ENCODE measurements at places on chromosomes 5 and 9.
A peak's percentile ranks its signal among the peaks of the same experiment; 100 is the strongest.

DNA sequence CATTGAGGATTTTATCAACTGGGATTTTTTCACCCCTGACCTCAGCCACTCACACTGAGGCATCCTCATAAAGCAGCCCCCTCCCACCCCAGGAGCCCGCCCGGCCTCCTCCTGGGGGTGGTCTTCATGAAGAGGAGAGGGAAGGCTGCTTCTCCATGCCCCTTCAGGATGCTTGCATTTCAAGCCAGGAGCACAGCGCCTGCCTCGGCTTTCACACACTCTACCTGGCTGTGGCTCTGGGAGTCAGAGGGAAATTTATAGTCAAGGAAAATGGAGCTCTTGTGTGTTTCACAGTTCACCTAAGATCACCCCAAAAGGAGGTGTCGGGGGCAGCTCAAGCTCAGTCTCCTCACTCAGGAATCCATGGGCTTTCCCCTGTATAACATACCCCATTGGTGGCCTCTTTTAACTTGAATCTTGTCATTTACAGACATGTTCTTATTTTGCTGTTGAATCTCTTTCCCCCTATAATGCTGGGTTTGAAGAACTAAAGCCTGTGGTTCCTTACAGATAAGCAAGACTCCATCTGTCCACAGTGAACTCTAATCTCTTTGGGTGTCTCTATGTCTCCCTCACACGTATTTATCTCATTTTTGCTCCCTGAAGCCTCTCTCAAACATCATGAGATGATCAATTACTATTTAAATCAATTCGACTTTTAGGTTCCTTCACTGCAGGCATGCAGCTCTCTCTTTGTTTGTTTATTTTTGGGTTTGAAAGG is 22.6 kb upstream of the IQGAP2 start:
- DNase-seq = no peak

DNA sequence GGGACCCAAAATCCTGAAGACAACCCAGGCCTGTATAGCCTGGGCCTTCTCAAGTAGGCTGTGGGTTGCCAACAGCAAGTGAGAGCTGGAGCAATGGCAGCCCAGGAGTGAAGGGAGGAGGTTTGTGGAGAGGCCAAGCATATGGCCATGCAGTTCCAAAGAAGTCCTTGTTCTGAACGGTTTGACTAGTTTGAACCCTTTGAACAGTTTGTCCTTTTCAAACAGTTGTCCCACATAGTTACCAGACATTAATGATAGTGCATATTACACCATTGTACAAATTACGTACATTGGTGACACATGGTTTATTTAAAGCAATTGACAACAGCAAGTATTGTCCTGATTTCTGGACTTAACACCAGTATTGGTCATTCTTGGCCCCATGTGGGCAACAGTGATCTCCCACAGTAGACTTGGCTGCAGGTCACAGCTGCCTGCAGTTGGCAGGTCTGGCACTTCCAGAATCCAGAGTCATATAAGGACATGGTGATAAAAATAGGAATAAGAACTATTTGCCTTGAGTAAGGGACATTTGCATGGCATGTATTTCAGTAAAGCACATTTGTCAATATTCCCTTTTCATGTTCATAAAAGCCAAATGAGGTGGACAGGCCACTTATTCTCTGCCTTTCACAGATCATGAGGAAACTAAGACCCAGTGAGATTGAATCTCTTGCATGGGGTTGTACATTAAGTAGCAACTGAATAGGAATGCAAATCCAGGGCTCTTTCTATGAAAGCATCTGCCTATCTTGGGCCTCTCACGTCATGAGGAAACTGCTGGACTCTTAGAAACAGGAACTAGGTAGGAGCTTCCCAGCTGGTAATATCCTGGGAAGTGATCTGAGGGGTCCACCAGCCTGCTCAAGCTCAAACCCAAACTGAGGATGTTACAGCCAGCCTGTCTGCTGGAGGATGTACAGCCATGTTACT is 30.3 kb downstream of the SLC25A48 start:
- no peak for DNase-seq

DNA sequence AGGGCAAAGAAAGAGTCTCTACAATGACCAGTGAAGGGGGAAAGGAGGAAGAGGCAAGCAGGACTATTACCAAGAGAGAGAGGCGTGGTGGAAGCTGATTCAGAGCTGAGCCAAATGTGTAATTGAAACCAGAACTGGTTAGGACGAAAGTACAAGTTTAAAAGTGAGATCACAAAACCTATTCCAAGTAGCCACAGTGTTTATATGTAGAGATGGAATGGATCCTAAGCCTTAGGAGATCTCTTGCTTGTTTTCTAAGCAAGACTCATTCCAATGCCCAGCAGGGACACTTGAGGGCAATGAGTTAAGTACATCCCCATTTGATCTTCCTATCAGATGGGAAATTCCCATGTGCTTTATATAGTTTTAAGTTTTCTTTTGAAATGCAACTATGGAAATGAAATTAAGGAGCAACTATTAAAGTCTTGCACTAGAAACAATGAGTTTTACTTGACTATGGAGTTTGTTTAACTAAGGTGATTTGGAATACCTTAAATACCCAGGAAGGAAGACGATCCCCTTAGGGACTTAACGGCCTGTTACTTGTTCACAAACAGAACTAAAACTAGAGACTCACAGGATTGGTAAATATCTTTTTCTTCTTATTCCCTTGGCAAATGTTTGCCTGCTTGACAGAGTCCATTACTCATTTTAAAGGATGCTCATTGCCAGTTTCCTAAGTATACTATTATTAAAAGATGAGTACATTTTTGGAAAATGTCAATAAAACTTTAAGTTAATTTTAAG is 51.1 kb upstream of the SNX2 start:
- DNase-seq = peak; percentile 7

DNA sequence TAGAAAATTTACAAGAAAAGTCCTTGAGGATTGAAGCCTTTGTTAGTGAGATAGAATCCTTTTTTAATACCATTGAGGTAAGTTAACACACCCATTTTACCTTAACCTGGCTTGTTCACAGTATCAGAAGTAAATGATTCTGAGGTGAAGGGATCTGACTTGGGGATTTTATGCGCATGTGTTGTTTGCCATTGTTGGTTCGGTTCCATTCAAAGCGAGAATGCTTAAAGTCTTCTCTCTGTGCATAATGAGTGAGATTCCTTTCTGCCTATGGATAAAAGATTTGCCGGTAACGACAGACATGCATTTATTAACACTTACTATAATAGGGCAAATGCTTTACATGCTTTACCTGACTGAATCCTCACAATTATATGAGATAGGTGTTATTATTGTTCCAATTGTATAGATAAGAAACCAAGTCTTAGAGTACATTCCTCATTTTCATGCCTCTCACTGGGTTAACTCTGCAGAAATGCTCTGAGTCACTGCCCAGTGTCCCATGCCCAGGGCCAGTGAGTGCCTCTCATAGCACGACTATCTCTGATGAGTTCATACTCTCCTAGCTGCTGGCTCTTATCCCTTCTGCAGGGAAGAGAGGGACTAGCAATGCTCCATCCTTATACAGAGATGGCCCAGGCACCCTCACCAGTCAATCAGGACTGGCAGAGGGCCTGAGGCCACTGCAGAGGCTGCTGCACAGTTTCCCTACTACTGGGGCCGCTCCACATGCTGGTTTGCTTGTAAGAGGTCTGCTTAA is 54.4 kb downstream of the CMYA5 start:
- DNase-seq = no peak

GRCh38 chr9:37034305-37034937 is 353 bp upstream of the PAX5 start:
- DNase-seq = no peak

DNA sequence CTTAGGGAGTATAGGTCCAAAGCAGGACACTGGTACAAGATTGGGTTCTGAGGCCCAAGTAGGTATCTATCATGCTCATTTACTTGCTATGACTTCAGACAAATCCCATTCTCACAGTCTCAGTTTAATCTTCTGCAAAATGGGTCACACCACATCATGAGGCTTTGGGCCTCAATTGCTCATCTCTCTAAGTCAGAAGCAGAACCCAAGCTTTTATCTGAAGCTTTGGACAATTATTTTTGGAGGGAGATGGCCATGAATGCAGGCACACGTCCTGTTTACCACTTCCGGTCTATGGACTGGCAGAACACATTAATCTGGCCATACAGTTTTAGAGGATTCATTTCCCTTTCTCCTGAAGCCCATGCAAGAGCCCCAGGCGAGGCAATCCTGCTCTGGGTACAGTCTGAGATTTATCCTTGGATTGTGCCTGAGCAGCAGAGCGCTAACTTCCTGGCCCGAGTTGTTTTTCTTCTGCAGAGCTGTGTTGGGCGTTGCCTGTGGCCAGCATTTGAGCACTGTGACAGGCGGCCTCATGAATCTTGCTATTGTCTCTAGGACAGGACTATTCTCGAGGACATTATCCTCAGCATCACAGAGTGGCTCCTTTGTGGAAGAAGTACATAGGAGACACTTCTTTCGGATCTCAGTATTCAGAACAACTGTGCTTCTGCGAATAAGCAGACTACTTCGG is 16.1 kb downstream of the SLC22A4 start:
- no peak for DNase-seq

DNA sequence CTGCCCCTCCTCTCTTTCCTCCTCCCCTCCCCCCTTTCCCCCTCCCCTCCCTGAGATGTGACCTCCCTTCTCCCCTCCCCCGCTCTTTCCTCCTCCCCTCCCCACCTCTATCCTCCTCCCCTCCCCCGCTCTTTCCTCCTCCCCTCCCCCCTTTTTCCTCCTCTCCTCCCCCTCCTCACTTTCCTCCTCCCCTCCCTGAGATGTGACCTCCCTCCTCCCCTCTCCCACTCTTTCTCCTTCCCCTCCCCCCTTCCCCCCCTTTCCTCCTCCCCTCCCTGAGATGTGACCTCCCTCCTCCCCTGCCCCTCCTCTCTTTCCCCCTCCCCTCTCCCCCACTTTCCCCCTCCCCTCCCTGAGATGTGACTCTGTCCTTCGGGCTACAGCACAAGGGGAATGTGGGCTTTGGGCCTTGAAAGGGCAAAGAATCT is 169.8 kb downstream of the COL23A1 start:
- no peak for DNase-seq

GRCh38 chr9:111657051-111657450 is 4.4 kb upstream of the GNG10 start:
- DNase-seq = no peak

- DNase-seq = no peak
These were observed 1140.6 kb downstream of the EFNA5 start for GRCh38 chr5:106530150-106530549.

GRCh38 chr5:4907571-4907970 is 232.6 kb upstream of the ADAMTS16 start:
- DNase-seq = no peak

DNA sequence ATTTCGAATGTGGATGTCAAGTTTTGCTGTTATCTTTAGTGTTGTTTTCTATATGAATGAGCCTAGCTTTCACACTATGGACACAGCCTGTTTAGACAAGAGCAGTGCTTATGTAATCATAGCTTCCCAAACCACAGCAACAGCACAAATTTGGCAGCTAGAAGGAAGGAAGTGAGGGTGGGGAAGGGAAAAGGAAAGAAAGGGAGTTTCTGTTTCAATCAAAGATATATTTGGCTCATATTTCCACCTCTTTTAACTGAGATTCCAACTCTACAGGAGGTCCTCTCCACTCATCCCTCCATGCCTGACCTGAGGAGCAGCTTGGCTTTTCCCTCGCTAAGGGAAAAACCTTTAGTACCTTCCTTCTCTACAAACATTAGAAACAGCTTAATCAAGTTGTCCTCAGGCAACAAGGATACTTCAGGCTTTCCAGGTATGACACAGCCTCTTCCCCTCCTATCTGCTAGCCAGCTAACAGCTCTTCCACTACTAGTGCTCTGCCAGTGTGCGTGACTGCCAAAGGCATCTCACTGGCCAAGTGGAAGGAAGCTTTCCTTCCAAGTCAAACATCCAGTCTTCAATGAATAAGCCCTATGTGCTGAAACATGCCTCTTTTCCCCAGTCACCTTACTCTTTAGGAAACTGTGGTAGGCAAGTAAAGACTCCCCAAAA is 268.6 kb upstream of the PTGER4 start:
- DNase-seq = no peak

DNA sequence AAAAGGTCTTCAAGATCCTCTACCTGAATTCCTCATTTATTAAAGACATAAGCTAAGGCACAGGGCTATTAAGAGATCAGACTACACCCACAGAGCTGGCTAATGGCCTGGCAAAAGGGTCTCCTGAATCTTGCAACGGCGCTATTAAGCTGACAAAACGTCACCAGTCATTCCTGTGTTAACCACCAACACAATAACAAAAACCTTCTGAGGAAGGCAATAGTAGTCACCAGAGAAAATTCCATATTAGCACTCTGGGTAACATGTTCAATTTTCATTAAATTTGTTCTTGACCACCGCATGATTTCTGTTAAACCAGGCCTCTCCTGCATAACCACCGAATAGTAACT is 77.0 kb downstream of the GNAQ start:
- DNase-seq = no peak

GRCh38 chr9:20570087-20570486 is 52.2 kb downstream of the MLLT3 start:
- no peak for DNase-seq

- DNase-seq = no peak
These were observed 458.5 kb downstream of the TLR4 start for GRCh38 chr9:118162716-118163115.

- no peak for DNase-seq
These were observed 424.9 kb downstream of the IRX2 start for GRCh38 chr5:2326601-2327000.

DNA sequence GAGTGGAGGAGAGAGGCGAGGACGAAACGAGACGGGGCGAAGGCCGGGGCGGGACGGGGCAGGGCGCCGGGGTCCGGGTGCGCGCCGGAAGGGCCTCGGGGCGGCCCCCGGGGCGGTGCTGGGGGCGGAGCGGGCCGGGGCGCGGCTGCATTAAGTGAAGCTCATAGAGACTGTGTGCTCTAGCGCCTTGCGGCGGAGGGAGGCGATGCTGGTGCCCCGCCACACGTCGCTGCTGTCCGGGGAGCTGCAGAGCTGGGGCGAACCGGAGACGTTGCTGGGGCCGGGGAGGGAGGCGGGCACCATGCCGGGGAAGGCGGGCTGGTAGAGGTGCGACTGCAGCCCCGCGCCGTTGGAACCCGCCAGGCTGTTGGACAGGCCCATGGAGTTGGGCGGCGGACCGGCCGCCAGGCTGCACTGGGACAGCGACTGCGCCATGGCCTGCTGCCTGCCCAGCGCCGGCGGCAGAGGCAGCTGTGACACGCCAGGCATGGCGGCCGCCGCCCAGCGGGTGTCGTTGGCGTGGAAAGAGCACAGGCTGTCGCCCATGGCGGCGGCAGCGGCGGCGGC is 8.3 kb downstream of the OTP start:
- DNase-seq = peak; percentile 52

DNA sequence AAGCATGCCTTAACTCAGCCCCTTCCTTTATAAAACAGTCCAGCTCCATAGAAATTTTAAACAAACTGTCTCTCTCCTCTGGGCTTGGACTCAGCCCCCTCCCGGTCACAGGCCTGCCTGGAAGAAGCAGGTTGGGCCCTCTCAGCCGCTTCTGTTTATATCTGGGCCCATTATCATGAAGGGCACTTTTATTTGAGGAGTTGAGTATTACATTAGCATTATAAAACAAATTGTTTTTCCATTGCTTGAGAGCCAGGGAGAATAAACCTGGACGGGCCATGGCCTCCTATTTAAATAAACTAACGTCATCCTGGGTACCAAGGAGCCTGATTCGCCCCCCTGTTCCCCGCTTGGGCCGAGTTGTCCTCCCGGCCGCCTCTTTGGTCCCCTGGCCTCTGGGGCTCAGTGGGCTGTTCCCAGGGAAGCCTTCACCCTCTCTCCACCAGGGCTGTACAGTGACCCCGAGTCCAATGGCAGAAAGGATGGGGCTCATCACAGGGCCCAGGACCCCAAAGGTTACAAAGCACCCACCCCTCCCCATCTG is 13.2 kb downstream of the IRX2 start:
- DNase-seq = no peak

All from stimulated activated CD4-positive, alpha-beta T cell treated with anti-CD3 and anti-CD28 coated beads, Interleukin-4, amount 100 ng/mL, for 48 hours (primary cell).